ENCODE measurements at places on chromosomes 7 and 10.
A peak's percentile ranks its signal among the peaks of the same experiment; 100 is the strongest.

GRCh38 chr7:74263399-74264120 lies 9.4 kb upstream of the RFC2 start:
- DNase-seq, result no peak

DNA sequence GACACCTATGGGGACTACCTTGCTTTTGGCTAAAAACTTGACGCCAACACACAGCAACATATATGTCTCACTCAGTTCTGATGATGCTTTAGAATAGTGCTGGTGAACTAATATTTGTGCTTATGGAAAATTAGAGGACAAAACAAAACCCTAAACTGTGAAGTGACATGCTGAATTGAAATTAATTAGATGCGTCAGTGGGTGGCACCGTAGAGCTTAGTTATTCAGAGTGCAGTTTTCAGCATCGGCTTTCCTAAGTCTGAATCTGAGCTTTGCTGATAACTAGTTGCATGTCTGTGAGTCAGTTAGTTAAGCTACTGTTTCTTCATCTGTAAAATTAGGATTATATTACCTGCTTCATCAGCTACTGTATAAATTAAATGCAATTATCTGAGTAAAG lies 245.0 kb upstream of the SORCS1 start:
- DNase-seq, result no peak

GRCh38 chr10:21449288-21449966 lies 76.1 kb downstream of the SKIDA1 start:
- DNase-seq, result no peak

DNA sequence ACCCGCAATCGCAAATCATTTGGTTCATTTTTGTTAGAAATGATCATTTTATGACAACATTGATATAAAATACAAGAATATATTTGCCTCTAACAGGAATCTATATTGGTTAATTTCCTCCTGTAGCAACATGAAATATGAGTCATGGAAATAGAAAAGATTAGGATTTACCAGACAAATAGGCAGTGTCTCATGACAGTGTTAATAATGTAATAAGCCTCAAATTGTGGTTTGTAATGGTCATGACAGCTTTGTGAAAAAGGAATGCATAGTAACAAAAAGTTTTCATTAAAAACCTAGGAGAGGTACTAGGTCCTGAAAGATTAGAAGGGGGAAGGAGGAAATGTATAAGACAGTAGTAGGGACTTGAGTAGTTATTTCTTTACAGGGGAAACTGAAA lies 7.9 kb upstream of the SLK start:
- DNase-seq, result no peak

DNA sequence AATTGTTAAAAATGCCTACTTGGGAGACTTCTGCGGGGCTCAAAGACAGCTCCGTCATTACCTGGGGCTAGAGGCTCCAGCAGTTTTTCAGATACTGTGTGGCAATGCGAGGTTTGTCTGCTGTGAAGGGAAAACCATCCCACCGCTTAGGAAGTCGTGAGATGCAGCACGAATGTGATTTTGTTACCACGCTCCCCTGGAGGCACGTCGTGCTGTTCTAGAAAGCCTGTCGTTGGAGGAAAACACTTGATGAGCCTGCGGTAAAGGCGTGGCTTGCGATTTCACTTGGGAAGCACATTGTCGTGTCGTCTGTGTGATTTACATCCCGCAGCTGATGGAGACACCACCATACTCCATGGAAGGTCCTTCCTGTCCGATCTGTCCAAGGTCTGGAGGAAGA lies 39.3 kb downstream of the CAMK1D start:
- no peak for DNase-seq

DNA sequence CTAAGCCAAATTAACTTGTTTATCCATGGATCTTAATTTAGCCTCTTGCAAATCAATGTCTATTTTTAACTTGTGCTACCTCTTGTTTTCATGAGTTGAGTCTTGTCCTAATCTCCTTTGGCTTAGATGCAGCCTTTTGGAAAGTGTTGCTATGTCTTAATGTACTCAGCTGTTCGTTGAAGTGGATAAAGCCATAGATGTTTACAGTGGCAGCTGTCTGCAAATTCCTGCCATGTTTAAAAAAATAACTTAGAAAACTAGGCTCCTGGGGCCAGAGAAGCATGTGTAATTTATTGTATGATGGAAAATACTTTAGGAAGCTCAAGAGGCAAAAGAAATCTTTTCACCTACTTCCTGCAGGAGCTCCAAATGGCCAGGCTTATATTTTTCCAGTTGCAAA lies 253.1 kb upstream of the RHOBTB1 start:
- DNase-seq, result no peak

DNA sequence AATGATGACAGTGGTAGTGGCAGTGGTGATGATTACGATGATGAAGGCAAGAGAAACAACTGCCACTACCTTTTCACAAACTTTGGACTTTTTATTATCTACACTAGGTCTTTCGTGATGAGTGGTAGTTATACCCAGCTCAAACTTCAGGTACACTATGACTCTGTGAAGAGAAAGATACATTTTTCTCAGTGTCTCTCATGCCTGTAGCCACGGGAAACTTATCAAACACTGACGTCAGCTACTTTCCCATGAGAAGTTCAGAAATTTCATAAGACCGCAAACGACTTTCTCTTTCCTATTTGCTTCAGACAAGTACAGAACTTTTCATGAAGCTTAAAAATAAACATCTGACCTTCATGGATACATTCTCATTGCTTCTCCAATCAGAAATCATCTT lies 57.0 kb downstream of the CALD1 start:
- DNase-seq, result no peak

GRCh38 chr10:109343293-109343692 lies 580.0 kb downstream of the XPNPEP1 start:
- DNase-seq, result no peak

DNA sequence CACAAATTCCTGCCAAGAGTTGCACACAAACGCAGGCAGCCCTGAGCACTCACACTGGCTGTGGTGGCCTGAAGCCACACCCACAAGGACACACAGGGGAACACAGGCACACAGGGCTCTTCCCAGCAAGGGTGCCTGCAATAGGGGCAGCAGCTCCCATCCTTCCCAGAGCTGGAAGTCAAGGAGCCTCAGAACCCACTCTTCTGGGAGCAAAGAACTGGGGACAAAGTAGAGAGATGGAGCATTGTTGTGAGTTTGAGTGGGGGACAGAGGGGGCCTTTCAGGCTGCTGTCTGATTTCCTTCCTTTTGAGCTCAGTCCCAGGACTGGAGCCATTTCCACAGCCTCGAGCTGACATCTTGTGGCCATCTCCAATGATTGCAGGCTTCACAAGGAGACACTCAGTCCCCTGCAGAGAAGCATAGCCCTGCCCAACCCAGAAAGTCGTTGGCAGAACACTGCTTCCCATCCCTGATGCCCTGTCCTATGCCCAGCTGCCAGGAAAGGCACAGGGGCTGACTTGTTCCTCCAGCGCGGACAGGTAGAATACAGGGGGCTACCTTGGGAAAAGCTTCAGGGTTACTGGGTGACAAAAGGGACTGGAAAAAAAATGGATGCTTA lies 34.4 kb upstream of the SLF2 start:
- peak; percentile 75 for DNase-seq

DNA sequence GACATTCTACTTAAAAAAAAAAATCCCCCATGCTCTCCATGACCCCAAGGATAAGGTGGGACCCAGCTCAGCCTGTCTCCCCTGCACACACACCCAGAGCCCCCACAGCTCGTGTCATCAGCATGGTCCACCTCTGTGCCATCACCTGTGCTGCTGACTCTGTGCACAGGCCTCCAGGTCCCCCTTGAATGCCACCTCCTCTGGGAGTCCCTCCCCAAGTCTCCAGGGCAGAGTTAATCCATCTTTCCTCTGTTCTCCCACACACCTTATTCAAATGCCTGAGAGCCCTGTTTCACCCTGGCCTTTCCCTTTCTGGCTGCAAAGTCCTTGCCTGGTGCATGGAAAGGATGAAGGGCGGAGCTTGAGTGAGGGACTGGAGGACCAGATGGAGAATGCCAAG lies 194.1 kb upstream of the LYZL2 start:
- no peak for DNase-seq

DNA sequence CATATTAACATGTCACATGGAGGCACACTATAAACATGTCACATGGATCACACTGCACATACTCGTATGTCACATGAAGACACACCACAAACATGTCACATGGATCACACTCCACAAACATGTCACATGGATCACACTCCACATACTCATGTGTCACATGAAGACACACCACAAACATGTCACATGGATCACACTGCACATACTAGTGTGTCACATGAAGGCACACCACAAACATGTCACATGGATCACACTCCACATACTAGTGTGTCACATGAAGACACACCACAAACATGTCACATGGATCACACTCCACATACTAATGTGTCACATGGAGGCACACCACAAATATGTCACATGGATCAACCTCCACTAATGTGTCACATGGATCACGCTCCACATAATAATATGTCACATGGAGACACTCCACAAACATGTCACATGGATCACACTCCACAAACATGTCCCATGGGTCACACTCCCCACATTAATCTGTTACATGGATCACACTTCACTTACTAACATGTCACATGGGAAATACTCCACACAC lies 195.6 kb upstream of the PFKP start:
- no peak for DNase-seq

DNA sequence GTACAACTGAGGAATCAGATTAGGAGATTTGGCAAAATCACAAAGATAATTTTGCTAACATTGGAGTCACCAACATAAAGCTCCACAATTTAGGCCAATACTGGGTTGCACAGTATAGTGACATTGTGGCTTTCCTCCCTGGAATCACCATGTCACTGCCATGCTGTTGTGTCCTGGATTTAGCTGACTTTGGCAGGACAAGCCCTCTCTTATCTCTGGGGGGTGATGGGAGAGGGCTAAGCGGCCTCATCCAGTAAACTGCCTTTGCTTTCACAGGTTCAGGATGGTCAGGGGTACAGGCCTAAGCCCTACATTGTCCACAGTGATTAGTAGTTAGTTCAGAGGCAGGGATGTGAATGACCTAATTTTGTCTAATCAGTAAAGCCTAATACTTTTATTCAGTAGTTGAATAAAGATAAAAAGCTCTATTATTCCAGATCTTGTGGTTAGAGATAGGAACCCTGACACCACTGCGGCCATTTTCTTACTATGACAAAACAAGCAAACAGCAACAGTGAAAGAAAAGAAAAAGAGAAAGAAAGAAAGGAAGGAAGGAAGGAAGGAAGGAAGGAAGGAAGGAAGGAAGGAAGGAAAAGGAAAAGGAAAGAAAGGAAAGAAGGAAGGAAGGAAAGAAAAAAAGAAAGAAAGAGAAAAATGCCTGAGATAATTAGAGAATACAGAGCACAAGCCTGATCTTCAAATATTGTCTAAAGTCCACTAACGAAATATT lies 140.1 kb downstream of the ETV1 start:
- no peak for DNase-seq
